Activated CD4-positive, alpha-beta memory T cell treated with anti-CD3 and anti-CD28 coated beads for 36 hours (primary cell): ENCODE measurements at places on chromosomes 3 and 15. TPM values are rescaled to one million over a fixed set of nuclear protein-coding genes. Genes with fewer than 3 reads are reported as not detected.

LMAN1L gene
- total RNA-seq, result not detected

GRCh38 chr15:72983801-72984545 is 68.3 kb upstream of the NEO1 start:
- no peak for DNase-seq

- DNase-seq, result no peak
Measured at GRCh38 chr3:195566797-195567196, 16.9 kb downstream of the APOD start.

DNA sequence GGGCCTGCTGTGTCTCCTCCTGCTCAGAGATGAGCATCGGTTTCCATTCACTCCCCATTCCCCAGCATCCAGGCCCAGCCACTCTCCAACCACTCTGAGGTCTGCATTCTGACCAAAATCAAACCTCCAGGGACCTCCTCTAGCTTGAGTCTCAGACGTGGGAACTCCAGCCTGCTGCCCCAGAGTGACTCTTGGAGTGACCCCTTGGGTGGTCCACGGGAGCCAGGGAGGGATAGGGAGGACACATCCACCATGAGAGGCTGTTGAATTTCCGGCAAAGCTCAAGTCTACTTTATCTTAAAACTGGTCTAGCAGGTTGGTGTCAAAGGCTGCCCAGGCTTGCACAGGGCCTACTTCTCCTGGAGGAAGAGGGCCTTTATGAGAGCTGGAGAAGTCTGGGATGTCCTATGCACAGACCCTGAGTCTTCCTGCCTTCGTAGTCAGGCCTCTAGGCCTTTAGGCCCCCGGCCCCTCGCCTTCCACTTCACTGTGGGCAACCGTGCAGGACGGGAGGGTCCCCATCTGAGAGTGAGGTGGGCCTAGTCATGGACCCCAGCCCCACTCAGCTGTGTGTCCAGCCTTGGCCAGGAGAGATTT is 8.9 kb downstream of the CISH start:
- DNase-seq, result no peak

DNA sequence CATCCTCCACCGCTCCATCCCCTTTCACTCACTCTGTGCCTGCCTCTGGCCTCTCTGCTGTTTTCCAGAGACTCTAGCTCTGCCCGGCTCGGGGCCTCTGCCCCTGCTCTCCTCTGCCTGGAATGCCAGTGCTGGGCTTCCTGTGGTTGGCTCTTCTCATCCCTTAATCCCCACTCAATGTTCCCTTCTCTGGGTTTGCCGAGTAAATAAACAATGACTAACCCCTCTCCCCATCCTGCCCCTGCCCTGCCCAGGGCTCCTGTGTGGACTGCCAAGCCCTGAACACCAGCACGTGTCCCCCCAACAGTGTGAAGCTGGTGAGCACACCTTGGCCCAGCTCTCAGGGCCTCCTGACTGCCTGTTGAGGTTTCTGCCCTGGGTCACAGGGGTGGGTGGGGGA is 12.2 kb downstream of the STAB1 start:
- DNase-seq, result no peak

GRCh38 chr3:179671309-179671708 is 18.5 kb downstream of the USP13 start:
- no peak for DNase-seq

PTX3 gene
- 0.10 TPM for total RNA-seq

DNA sequence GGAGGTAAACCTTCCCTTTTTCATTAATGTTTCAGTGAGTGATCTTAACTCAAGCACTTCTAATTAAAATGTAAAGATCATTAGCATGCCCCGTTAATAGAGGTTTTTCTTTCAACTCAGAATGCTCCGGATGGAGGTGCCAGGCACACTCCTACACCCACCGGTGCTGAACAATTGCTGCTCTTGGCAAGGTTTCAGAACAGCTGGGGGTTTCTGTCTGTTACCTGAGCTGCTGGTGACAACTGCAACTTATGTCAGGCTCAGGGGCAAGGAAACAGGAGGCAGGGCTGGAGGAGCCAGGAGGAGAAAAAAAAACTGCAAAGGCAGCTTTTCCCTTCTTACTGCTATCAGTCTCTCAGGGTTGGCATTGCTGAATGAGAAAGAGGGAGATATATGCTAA is 250.1 kb downstream of the DIPK2A start:
- DNase-seq, result no peak

AADAC gene
- total RNA-seq, result not detected

CACNA1D gene
- total RNA-seq, result 0.24 TPM
